ENCODE measurements at places on chromosomes 16 and 17.
A peak's percentile ranks its signal among the peaks of the same experiment; 100 is the strongest.

- DNase-seq: no peak
Observed at GRCh38 chr17:48643697-48644012, 17.5 kb upstream of the HOXB9 start.

DNA sequence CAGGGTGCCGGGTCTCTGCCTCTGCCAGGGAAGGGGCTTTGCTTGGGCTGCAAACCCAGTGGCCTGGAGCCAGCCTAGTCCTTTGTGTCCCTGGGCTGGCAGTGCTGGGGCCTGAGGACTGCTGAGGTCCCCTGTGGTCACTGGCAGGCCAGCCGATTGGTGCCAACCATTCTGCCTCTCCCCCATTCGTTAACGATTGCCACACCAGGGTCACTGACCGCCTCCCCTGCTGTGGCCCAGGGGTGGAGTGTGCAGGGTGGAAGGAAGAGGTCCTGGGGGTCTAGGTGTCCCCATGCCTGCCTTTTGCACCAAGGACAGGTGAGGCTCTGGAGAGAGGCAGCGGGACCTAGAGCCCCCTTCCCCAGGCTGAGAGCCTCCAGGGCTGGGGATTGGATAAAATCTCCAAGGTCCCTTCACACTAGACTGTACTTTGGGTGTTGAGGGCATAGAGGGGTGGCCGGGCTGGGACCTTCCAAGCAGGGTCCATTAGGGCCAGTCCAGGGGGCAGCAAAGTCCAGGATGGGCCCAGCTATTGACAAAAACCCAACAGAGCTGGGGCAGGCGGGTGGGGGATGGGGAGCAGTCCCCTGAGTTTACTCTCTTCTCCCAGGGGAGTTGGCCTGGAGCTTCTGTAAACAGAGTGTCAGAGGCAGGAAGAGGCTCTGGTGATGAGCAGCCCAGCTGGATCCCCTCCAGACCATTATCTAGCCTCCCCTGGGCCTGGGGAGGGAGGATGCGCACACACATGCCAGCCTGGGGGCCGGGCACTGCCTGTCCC lies 1.1 kb downstream of the VASN start:
- DNase-seq: no peak

GRCh38 chr17:29699283-29699682 lies 76.6 kb upstream of the CORO6 start:
- DNase-seq: no peak

DNA sequence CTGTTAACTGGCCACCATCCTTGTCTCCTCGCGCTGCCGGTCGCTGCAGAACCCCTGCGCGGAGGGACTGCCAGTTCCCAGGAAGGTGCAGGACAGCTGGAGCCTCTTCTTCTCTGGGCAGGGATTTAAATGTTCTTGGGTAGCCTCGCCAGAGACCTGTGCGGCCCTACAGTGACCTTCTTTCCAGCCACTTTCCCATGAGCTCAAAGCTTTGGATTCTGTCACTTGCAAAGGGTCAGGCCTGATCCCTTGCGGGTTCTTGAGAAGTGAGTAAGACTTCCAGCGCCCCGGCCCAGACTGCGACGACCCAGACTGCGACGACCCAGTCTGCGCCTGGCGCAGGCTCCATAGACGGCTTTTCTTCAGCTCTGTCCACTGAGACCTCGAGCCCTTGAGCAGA lies 1.4 kb upstream of the SLFN5 start:
- DNase-seq: peak; percentile 35

GRCh38 chr17:7466639-7467341 lies 12.6 kb downstream of the ZBTB4 start:
- DNase-seq: no peak

DNA sequence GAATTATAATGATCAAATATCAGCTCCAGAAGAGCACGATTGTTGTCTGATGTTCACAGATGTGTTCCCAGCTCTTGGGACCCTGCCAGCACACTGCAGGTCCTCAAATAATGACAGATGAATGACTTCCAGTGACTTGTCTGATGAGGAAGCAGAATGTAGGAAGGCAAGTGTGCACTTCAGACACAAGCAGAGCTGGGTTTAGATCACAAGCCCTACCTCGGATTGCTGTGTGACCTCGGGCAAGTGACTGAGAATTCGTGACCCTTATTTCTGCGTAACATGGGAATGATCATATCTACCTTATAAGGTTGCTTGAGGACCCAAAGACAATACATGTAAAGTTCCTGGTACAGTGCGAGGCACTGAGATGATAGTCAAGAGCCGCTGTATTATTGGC lies 182.2 kb downstream of the ABCC12 start:
- DNase-seq: no peak

DNA sequence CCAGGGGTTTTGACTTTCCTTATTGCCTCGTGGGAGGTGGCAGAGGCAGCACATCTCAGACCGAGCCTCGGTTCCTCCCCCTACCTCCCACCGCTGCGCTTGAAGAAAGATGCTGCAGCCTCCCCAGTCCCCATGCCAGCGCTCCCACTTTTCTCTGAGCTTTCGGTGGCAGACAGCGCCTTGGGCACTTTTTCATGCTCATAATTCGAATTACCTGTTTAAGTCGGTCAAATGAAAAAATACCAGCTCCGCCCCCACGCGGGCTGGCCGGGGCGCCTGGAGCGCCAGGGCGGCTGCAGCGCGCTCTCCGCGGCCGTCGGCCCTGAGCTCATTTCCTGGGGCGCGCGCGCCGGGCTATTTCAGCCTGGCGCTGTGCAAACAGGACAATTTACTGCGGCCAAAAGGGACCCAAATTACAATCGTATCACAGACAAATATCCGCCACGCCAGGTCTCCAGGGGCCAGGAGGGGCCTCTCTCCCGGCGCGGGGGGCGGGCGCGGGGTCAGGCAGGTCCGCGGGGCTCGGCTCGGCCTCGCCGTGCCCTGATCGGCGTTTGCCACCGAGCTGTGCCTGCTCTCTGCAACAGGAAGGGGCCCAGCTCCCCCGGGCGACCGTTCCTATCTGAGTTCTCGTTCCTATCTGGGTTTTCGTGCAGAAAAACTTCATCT lies 45.0 kb downstream of the SOST start:
- no peak for DNase-seq

GRCh38 chr17:67520916-67521774 lies 144.1 kb downstream of the PITPNC1 start:
- DNase-seq: no peak

DNA sequence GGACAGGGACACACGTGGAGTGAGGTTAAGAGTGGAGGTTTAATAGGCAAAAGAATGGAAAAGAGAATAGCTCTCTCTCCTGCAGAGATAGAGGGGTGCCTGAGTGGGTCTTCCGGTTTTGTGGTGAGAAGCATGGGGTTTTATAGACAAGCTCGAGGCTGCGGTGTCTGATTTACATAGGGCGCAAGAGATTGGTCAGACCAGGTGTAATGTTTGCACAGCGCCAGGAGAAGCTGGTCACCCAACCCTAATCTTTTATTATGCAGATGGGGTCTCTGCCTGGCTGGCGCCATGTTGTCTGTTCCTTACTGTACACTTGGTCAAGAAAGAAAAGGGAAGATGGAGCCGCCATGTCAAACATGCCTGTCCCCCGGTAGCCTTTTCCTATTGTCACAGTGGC lies 44.5 kb upstream of the MLYCD start:
- no peak for DNase-seq

GRCh38 chr17:16439811-16440351 lies 24.5 kb downstream of the TRPV2 start:
- DNase-seq: peak; percentile 73

- no peak for DNase-seq
Observed at GRCh38 chr16:85234310-85235204, 122.3 kb upstream of the CIBAR2 start.

GRCh38 chr17:17752821-17753321 lies 71.6 kb downstream of the RAI1 start:
- DNase-seq: no peak

- no peak for DNase-seq
Observed at GRCh38 chr16:16158741-16159374, 64.4 kb downstream of the ABCC6 start.

DNA sequence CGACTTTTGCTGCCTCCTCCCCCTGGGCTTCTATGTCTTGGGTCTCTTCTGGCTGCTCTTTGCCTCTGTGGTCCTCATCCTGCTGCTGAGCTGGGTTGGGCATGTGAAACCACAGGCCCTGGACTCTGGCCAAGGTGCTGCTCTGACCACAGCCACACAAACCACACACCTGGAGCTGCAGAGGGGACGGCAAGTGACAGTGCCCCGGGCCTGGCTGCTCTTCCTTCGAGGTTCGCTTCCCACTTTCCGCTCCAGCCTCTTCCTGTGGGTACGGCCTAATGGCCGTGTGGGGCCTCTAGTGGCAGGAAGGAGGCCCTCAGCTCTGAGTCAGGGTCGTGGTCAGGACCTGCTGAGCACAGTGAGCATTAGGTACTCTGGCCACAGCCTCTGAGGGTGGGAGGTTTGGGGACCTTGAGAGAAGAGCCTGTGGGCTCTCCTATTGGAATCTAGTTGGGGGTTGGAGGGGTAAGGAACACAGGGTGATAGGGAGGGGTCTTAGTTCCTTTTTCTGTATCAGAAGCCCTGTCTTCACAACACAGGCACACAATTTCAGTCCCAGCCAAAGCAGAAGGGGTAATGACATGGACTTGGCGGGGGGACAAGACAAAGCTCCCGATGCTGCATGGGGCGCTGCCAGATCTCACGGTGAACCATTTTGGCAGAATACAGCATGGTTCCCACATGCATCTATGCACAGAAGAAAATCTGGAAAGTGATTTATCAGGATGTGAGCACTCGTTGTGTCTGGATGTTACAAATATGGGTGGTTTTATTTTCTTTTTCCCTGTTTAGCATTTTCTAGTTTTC lies 2.3 kb downstream of the GP1BA start:
- peak; percentile 34 for DNase-seq

DNA sequence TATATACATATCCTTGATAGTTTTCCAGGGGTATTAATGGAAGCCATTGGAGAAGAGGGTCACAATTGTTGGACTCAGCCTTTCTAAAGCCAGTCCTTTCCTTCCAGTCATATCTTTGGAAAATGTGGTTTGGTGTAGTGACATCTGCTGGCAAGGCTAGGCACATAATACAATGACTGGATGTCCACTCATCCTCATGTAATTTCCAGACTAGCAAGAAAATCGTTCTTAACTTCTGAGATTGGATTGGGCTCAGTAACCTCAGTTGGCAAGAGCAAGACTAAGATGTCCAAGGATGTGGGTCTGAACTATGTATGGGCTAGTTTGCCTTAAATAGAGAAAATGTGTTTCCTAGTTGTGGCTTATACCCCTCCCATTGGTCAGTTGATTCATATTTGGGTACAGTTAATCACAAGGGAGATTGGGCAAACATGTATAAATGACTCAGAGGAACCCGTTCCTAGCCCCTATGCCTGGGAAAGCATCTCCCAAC lies 8.7 kb upstream of the KAT7 start:
- DNase-seq: peak; percentile 60

- DNase-seq: peak; percentile 30
Observed at GRCh38 chr17:77501101-77501566, 360.4 kb downstream of the SEC14L1 start.

DNA sequence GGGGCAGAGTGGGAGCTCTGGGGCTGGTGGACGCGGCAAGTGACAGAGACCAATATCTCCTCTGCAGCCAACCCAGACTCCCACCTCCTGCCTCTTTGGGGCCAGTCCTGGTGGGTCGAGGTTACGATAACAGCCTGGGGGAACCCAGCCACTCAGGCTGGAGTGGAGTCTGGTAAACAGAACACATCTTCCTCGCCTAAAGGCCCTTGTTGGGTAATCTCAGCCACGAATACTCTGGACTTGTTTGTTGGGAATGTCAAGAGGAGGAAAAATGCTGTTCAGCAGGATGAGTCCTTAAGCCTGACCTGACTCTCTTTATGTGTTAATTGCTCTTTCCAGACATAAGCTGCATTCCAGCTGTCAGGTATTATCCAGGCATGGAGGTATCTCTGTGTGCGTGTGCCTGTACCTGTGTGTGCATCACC lies 8.0 kb upstream of the SPNS2 start:
- no peak for DNase-seq

GRCh38 chr16:75942936-75943335 lies 216.6 kb upstream of the CPHXL start:
- DNase-seq: no peak

DNA sequence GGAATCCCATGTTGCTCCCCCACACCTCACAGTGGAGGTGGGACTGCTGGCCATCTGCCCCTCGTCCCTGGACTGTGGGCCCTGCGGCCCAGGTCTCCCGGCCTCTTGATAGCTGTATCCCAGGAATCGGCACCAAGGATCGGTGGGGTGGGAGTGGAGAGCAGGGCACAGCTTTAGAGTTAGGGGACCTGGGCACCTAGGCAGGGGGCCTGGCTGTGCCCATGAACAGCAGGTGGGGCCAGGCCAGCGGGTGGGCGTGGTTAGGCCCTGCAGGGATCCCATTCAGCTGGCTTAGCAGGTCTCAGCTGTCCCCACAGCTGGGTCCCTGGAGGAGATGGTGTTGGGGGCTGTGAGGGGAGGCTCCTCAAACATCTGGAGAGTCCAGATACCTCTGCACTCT lies 49.2 kb downstream of the SREBF1 start:
- no peak for DNase-seq

- no peak for DNase-seq
Observed at GRCh38 chr17:60463157-60463835, 41.0 kb downstream of the CHCT1 start.

GRCh38 chr16:17944345-17944744 lies 392.2 kb downstream of the NPIPA8 start:
- DNase-seq: no peak

GRCh38 chr17:19510903-19511302 lies 22.8 kb upstream of the SLC47A1 start:
- no peak for DNase-seq

GRCh38 chr16:10660950-10661635 lies 33.6 kb downstream of the TEKT5 start:
- DNase-seq: no peak

DNA sequence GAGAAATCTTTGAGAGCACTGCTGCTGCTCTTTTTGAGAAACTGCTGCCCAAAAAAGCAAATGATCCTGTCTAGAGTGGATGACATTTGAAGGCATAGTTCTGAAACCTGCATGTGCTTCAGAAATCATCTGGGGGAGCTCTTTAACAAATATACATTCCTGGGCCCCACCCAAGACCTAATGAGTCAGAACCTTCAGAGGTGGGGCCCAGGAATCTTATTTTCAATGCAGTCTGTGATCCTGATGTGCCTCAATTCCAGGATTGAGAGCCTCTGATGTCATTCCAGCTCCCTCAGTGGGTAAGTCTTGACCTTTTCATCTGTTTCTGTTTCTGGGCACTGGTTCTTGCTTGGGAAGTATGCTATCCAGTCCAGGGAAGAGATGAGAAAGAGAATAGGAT lies 42.3 kb downstream of the HNF1B start:
- no peak for DNase-seq
